ENCODE measurements at places on chromosomes 1 and 21.

GRCh38 chr1:183065168-183065706, 42.0 kb downstream of the LAMC1 start:
- no peak for DNase-seq

- DNase-seq, result peak; percentile 92
Observed at GRCh38 chr1:224356685-224357625, at the start of gene CNIH4. Gene CNIH4, plus strand, starts transcription at chr1:224356879. Its CDS starts 46 bp downstream, at chr1:224356925.

DNA sequence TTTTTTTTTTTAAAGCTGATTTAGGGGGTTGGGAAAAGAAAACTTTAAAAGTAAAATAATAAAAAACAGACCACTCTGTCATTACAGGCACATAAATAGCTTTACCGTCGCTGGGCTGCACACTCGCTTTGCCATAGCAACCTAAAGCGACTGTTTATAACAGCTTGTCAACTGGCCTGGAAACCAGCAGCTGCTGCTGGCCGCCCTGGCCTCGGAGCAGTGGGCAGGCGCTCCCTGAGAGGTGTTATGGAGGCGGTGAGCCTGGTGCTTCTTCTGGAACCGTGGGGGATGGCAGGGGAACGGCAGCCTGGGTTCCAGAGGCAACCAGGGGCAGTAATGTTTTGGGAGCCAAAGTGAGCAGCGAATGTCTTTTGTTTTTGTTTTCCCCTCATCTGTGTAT, 45.7 kb downstream of the ATP2B4 start:
- no peak for DNase-seq

- no peak for DNase-seq
Observed at GRCh38 chr1:193846876-193847604, 660.6 kb upstream of the B3GALT2 start.

DNA sequence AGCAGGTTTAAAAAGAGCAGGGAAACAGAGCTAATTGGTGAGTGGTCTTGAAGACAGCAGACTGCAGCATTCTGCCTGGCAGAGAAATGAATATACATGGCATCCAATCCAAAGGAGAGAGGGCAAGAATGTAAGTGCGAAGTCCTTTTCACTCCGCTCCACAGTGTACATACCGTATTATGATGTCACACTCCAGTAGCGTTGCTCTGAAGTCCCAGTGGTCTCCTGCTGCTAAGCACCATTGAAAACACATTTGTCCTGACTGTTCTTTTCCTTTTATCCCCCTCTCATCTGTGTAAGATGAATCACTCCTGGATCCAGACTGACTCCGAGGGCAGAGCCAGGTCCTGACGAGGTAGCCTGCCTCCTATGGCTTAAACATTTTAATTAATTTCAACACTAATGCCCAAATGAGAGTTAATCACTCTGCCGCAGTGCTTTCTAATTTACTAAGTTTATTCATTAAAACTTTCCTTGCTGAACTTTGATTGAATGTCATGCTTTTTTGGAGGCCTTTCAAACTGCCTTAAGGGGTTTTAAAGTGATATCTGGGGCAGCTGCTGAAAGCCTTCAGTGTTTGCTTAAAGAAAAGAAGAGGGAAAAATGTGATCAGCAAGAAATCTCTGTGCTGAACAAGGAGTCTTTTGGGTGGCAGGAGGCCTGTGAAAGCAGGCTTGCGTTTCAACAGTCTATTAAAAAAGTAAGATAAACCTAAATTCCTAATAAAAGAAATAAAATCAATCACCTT, 227.2 kb downstream of the ATG4C start:
- no peak for DNase-seq

DNA sequence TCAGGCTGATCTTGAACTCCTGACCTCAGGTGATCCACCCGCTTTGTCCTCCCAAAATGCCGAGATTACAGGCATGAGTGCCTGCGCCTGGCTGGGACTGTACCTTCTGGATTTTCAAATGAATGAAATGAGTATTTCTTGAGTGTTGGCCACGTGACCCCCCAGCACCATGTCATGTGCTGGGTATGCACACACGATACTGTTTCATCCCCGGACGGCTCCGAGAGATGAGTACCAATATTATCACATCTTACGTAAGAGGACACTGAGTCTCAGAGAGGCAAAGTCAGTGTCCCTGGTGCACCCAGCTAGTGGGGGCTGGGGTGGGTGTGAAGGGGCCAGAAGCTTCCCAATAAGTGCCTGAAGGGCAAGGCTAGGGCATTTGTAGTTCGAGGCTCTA, 780 bp upstream of the CROCC start:
- no peak for DNase-seq

GRCh38 chr1:15678578-15678977, 5.5 kb upstream of the PLEKHM2 start:
- peak; percentile 26 for DNase-seq

DNA sequence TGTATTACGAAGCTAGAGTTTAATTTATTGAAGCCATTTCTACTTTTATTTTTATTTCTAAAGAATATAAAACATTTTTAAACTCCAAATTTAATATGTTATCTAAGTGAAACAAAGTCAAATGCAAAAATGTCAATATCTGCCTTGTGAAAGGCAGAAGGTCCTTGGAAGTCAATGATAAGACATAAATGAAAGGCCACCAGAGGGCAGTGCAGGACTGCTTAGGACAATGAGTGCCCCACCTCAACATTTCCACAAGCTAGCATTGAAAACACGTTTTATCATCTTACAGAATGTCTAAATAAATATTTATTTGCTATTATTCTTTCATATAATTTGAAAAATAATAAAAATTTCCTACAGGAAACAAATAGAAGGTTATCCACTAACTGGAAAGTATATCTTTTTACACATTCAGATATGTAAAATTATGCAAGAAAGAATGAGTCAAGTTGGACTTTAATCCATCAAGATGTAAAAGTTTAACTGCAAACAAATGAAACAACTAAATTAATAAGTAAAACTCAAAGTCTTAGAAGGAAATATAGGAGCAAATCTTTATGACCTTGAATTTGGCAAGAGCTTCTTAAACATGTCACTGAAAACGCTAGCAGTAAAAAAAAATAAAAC, 140.1 kb upstream of the FMN2 start:
- DNase-seq, result peak; percentile 15

DNA sequence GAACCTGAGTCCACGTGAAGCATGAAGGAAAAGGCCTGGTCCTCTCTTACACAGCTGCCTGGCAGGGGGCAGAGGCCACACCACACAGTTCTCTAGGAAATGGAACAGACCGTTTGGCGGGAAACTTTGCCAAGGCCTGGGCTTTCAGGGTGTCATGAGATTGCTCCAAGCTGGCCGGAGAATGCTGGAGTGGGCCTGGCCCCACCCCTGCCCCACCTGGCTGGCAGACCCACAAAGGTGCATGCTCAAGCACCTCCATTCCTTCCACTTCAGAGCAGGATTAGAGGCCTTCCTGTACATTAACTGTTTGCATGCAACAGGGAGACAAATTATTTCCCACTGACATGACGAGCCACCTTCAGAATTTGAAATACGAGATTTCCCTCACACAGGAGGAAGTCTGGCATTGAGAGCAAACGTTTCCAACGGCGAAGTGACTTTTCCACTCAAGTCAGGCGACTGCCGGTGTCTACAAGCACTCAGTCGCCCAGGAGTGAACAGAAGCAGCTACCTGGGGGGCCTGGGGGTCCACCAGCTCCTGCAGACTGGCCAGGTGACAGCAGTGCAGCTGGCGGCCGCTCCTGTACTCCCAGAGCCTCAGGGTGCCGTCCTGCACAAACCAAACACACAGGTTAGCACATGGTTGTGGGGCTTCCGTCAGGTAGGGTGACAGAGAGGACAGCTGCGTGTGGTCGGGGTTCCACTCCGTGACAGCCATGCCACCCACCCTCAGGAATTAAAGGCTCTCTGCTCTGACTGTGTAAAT, 24.0 kb downstream of the WDR4 start:
- DNase-seq, result no peak

- DNase-seq, result no peak
Observed at GRCh38 chr1:192835116-192835515, 26.3 kb downstream of the RGS2 start.
